ENCODE measurements at places on chromosomes 7 and 10.

DNA sequence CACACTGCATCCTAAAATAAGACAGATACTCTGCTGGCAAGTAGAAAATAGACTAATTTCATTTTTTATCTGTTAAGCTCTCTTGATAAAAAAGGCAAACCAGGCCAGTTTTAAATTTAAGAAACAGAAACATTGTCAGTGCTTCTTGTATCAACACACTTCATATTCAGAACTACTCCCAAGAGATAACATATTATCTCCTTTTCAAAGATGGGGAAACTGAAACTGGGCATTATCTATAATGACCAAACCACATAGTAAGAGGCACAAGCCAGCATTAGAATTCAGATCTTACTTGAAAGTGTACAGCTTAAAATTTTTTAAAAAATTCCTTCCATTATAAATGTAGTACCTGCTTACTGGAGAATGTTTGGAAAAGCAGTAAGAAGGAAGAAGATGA lies 14.7 kb downstream of the SRI start:
- no peak for DNase-seq

DNA sequence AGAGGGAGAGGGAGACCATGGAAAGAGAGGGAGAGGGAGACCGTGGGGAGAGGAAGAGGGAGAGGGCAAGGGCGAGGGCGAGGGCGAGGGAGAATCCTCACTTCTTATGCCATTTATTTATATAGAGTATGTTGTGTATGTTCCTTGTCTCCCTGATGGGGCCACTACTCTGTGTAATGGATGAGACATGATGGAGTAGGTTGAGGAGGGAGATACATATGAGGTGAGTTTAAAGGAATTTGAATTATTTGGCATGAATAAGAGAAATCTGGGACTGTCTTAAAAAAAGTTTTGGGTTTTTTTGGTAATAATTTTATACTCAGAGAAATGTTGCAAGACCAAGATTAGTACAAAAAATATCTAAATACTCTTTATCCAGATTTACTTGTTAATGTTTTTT lies 20.1 kb downstream of the CCSER2 start:
- peak; percentile 88 for DNase-seq

DNA sequence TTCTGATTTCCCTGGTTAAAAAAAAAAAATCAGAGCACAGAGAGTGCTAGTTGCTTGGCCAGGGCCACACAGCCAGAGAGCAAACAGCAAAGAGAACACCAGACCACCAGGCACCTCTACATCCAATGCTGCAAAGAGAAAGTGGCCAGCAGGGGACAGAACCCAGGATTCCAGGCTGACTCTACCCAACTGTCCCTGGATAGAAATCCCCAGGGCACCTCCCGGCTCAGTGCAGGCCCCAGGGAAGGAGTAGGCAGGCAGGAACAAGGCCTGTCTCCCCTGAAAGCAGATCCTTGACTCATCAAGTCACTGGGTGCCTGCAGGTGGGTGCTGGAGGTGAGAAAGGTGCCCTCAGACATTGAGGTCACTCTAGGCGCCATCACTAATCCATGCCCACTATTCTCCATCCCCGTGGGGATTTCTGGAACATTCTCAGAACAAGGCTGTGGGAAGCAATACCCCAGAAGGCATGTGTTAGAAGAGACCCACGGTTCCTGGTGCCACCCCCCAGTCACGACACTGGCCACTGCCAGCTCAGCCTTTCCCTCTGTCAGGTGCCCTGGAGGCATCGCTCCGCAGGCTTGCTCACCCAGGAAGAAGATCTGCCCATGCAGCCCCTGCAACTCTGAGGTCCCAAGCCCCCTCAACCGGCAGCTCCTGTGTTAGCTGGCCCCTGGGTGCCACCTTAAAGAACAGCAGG lies 154.8 kb downstream of the GRID1 start:
- no peak for DNase-seq

GRCh38 chr10:3494131-3494837 lies 290.7 kb downstream of the KLF6 start:
- DNase-seq: peak; percentile 35

GRCh38 chr7:80133361-80134114 lies 1.1 kb upstream of the GNAI1 start:
- DNase-seq: no peak

- no peak for DNase-seq
These were observed 92.7 kb downstream of the LSMEM1 start for GRCh38 chr7:112573302-112574039.

DNA sequence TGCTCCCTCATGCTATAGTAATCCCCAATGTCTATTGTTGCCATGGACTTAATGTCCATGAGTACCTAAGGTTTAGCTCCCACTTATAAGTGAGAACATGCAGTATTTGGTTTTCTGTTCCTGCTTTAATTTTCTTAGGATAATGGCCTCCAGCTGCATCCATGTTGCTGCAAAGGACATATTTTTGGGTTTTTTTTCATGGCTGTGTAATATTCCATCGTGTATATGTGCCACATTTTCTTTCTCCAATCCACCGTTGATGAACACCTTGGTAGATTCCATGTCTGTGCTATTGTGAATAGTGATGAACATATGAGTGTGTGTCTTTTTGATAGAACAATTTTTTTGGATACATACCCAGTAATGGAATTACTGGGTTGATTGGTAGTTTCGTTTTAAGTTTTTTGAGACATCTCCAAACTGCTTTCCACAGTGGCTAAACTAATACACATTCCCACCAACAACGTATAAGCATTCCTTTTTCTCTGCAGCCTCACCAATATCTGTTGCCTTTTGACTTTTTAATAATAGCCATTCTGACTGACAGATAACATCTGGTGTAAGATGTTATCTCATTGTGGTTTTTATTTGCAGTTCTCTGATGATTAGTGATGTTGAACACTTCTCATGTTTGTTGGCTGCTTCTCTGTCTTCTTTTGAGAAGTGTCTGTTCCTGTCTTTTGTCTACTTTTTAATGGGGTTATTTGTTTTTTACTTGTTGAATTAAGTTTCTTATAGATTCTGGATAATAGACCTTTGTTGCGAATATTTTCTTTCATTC lies 68.8 kb upstream of the IFRD1 start:
- no peak for DNase-seq

- DNase-seq: peak; percentile 14
These were observed 38.8 kb downstream of the SLC29A3 start for GRCh38 chr10:71357792-71358265.

GRCh38 chr7:77687747-77688144 lies 8.5 kb upstream of the RSBN1L start:
- DNase-seq: no peak

DNA sequence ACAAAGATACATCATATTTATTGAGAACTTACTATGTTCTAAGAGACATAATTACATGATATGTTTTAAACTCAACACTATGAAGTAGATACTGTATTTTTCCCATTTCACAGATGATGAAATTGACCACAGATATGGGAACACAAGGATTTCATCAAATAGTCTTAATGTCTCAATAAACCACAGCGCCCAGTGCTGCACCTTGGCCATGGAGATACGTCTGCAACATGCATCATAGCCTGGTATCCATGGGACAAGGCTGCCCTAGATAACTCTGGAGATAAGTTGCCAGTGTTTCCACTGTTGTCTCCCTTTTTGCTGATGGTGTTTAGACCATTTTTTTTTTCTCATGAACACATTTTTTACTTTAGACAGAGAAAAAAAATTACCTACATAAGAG lies 97.5 kb downstream of the GNAT3 start:
- no peak for DNase-seq

- DNase-seq: peak; percentile 56
These were observed 42.8 kb downstream of the ARHGAP21 start for GRCh38 chr10:24680647-24681524.

DNA sequence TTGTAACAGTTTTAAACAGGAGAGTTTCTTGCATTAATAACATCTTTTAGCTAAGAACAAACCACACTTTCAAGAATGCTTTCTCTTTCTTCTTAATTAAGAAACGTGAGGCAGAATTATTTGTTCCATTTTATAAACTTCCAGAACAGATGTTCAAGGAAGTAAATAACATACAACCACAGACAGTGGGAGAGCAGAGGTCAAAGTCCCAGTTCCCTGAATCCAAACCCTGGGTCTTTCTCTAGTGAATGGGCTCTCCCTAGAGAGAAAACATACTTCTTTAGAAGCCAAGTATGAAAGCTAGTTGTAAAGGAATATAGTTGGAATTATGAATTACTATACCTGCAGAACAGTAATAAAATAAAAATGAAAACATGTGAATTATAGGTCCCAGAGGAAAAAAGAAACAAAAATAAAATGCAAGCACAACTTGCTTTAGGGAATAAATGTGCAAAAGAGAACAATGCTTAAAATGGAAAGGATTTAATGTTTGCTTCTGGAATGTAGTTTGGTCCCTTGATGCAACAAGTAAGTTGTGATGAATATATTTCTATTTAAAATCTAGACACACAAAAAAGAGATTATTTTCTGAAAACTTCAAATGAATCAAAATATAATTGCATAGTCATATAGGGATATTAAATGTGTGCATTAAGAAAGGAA lies 6.0 kb downstream of the OR6B1 start:
- DNase-seq: no peak

DNA sequence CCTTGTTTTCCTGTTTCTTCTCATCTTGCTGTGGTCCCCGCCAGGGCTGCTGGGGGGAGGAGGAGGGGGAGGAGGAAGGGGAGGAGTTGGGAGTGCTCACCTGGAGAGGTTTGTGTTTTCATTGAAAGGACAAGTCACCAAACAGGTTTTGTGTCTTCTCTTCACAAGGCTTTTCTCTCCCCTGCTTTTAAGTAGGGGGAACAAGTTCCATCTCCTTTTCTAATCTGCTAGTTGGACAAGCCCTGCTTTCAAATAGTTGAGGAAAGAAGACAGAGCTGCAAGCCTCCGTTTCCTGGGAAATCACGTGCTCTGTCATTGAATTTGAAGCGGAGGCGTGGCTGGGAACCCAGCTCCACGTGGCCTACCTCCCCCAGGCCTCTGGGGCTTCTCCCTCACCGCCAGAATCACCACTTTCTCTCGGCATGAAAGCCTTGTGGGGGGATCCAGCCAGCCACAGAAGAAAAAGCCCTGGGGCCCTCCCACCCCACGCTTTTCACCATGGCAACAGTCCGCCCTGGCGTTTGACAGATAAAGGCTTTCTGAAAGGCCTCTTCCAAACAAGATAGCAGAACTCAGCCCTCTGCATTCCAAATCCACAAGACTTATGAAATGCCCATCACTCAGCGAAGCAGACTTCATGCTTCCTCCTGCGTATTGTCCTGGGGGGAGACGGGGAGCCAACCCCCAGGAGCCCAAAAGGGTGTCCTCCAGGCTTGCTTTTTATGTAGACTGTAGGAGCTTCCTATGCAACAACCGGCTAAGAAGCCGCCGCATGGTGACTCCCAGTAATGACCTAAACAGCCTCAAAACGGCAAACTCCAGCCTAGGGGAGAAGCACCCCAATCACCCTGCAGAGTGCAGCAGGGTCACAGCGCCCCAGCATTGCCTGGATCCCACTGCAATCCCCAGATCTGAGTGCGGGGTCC lies 51.7 kb downstream of the PROSER2 start:
- peak; percentile 33 for DNase-seq

GRCh38 chr7:76057813-76058145 lies 9.9 kb downstream of the MDH2 start:
- DNase-seq: no peak

GRCh38 chr7:79284211-79284610 lies 169.3 kb downstream of the MAGI2 start:
- peak; percentile 61 for DNase-seq

DNA sequence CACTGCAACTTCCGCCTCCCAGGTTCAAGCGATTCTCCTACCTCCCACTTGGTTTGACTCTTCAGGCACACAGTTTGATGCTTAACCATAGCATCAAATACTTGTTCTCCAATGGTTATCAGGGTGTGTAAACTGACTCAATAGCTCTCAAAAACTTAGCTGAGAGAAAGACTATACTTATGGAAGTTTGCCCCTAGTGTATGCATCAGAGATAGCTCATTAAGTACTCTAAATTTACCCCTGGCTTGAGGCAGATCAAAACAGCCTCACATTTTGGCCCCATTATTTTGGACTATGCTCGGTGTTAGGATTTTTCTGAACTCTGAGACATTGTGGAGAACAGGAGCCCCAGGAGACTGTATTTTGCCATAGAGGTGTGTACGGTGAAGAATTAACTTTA lies 40.8 kb upstream of the SLC35B4 start:
- DNase-seq: no peak

- no peak for DNase-seq
These were observed 21.4 kb downstream of the CADPS2 start for GRCh38 chr7:122864838-122865237.

DNA sequence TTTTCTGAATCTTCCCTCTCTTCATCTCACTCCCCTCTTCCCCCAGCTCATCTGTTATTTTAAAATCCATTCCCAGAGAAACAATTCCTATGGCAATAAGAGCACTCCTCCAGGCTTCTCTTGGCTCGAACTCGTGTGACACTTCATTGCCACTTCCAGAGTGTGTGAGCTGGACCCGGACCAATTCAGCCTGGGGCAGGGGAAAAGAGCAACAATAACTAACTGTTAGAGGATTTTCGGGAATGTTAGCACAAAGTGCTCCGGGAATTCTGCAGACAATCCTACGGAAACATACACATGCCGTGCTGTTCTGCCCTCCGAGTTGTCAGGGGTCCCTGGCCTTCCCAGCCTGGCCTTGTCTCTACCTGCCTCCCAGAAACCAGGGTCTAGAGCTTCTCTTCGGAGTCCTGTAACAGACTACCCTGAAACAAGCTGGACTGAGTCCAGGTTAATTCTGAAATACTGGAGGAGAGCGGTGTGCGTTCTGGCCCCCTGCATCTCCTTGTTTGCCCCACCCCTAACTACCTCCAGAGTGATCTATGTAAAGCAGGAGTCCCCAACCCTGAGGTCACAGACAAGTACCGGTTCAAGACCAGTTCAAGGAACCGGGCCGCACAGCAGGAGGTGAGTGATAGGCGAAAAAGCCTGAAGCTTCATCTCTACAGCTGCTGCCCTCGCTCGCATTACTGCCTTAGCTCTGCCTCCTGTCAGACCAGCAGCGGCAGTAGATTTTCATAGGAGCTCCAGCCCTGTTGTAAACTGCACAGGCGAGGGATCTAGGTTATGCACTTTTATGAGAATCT lies 11.3 kb downstream of the COL26A1 start:
- peak; percentile 15 for DNase-seq

DNA sequence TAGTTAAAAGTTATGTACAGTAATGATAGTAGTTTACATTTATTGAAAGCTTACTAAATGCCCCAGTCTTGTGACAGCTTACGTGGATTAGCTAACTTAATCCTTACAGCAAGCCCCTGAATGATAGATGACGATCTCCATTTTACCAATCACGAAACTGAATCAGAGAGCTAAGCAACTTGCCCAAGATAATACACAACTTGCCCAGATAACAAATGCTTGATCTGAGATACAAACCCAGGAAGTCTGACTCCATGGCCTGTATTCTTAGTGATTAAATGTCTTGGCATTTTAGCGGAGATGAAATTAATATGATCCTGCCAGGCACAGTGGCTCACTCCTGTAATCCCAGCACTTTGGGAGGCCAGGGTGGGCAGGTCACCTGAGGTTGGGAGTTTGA lies 46.9 kb upstream of the FMC1 start:
- no peak for DNase-seq
